Stimulated activated CD4-positive, alpha-beta T cell treated with anti-CD3 and anti-CD28 coated beads, Interleukin-1b, Interleukin-23, amount 100 ng/mL, for 1 hour (primary cell): ENCODE measurements at places on chromosomes 16 and 17.

DNA sequence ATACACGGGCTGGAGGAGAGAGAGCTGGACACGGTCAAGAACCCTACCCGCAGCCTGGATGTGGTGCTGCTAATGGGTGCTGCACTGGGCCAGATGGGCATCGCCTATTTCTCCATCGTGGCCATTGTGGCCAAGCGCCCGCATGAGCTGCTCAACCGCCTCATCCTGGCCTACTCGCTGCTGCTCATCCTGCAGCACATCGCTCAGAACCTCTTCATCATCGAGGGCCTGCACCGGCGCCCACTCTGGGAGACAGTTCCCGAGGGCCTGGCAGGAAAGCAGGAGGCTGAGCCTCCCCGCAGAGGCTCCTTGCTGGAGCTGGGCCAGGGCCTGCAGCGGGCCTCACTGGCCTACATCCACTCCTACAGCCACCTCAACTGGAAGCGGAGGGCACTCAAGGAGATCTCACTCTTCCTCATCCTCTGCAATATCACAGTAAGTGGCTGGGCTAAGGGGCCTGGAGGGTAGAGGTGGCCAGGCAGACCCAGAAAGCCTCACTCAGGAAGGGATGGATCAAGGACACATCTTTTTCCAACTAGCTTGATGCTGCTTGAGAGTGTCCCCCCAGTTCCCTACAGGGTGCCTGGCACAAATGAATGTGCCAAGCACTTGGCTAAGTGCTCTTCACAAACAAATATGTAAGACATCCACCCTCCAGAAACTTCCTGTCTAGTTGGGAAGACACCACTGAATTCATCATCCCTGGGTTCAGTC, 11.5 kb downstream of the OTOP3 start:
- DNase-seq: no peak

- DNase-seq: no peak
These were observed 88.8 kb downstream of the HS3ST3B1 start for GRCh38 chr17:14389681-14390080.

DNA sequence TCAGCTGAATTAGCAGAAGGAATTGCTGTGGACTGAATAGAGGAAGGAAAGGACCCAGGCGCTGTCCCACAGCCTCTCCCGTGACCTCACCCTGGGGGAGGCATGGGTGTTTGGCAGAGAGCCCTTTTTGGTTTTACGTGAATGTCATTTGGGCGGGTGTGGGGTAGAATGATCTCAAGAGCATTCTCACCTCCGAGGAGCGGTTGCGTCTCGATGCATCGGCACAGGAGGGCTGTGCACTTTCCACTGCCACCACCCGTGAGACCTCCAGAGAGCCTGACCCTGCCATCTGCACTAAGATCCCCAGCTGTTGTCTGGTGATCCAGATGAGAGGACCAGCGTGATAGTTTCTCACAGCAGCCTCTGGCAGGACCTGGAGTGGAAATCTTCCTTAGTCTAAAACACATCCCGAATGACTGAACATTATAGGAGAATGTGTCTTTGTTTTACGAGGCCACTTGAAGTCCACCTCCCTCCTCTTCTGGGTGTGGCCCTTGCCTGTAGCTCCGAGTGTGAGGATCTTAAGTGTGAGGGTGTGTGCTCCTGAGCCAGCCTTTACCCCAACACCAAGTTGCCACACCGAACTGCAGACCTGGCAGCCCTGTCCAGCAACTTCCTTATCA, 29.3 kb downstream of the FOXK2 start:
- DNase-seq: no peak

DNA sequence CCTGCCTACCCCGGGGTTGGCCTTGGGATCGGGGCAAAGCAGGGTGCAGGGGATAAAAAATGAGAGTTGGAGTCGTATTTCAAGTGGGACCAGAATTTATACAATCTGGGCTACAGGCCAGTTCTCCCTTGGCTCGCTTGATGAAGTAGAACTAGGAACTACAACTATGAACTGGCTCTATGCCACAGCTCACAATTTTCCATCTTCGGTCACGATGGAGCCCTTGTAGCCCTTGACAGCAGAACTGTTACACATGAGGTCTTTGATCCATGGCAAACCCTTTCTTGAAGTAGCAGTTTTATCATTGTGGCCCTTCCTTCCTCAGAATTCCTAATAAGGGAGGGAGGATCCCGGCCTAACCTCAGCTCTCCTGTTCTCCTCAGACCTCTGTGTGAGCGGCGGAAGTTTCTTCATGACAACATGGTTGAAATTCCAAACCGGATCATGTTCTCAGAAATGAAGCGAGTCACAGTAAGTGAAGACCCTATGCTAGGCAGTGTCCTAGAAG, 17.1 kb downstream of the LIG3 start:
- DNase-seq: no peak

DNA sequence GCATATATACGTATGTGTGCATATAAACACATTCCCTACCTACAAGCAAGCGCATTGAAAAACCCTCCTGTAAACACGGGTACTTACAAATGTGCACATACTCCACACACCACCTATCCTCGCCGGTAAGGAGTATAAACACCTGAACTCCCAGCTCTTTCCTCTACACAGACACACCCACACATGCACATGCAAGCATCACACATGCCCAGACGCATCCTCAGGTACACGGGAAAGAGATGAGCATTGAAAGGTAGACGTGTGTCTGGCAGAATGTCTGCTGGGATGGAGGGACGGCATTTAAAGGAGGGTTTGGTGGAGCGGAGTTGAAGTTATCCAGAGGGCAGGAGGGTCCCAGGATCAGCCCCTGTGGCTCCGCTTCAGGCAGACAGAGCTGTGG, 4.7 kb upstream of the SMTNL2 start:
- DNase-seq: no peak

DNA sequence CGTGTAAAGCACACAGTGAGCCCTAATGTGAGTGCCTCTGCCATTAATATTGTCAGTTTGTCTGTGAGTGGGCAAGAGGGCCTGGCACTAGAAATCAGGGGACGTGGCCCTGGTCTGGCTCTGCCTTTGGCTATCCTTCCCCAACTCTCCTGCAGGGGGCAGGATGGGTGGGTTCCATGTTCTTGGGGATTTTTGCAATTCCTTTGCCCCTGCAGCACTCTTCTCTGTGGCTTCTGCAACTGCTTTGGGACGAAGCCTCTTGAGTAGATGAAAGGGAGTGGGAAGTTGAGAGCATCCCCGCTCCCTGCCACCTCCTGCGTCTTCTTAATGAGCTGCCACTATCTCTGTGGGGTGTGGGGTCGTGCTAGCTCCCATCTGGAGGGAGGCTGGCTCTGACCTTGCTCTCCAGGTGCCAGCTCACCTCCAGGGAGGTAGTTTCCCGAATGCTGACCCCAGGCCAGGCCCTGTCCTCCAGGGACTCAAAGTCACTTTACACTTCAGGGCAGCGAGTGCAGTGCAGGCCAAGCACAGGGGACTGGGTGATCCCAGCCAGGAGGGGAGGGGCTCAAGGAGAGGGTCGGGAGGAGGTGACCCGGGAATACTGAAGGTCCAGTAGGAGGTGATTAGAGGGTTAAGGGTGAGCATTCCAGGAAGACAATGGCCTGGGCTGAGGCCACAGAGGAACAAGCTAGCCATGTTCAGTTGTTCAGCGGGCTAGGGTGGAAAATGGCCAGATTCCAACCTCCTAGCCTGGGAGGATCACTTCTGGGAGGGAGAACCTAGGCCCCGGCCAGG, 121.0 kb upstream of the NLRP1 start:
- DNase-seq: no peak

DNA sequence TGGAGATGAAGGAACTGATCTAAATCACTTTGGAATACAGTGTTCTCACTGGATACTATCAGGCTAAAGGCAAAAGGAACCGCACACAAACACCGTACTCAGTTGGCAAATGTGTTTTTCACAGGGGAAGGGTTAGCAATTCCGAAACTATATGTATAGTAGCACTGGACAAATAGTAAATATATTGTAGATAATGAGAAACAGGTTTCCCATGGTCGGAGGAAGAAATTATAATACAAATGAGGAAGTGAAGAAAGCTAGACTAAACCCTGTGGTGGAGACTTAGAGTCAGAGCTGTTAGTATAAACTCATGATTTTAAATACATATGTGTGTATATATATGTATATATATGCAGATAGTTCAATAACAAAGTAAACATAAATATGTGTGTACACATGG, 414.1 kb upstream of the SALL1 start:
- DNase-seq: no peak

DNA sequence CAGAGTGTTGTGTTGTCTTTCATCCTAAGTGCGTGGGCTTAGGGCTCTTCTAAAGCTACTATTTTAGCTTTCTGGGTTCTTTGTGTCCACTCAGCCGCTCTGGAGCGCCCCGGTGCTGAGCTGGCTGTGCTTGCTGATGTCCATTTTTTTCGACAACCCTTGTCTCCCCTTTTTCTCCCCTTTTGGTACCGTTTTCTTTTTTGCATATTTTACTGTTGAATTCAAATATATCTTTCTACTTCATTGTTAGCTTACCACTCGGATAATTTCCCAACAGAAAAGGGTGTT, 1.2 kb downstream of the SRRM2 start:
- DNase-seq: no peak

- no peak for DNase-seq
These were observed 11.8 kb upstream of the SLFN13 start for GRCh38 chr17:35460354-35460851.

DNA sequence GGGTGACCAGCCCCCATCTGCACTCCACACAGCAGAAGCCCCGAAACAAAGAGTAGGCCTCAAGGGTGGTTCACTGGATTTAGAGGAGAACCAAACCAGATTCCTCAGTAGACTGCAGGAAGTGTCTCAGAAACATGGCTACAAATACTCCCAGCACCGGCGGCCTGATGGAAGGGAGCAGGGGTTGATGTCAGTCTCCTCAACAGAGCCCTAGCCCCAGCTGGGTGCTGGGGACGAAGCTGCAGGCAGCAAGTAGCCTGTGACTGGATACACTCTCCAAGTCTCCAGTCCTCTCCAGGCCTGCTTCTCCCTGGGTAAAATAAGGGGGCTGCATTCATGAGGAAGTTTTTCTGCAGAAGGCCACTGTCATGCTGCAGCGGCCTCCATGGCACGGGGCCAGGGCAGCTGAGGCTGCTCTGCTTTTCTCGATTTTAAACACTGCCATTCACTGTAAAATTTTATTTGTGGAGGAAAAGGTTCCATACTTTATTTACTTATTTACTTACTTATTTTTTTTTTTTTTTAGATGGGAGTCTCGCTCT, 36.7 kb upstream of the SREBF1 start:
- DNase-seq: no peak

GRCh38 chr17:21382560-21383495, 6.7 kb downstream of the KCNJ12 start:
- no peak for DNase-seq

DNA sequence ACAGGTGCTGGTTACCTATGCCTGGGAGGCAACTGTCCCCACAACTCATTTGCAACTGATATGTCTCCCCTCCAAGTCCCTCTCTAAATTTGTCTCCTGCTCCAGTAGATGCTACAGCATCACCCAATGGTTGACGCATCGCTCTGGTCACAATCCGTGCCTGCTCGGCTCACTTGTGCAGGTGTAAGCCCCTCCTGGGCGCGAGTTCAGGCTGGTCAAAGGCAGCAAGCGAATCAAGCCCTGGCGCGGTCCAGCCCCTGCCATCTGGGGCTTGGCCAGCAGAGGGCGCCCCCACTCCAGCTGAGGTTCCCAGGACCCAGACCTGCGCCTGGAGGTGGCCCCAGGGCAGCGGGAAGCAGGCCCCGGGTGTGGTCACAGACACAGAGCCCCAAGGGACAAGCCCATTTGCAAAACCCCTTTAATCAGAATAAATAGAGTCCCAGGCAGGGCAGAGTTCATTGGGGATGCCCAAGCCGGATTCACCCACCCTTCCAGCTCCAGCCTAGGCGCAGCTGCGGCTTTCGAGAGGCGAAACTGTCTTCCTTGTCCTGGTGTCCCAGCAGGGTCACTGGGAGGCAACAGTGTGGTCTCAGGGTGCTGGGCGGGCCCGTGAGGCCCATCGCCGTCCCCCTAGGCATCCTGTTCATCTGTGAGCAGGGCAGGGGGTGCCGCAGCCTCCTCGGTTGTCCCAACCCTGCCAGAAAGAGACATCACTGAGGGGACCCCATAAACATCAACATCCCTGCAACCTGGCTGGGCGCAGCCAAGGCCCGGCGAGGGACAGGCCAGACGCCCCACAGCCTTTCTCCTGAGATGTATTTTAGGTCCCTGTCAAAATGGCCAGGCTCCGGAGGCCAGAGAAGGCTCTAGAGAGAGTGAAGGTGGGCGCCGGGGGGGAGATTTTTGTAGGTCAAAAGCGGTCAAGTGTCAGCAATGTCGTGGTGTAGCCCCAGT, 15.8 kb downstream of the TMC6 start:
- no peak for DNase-seq

DNA sequence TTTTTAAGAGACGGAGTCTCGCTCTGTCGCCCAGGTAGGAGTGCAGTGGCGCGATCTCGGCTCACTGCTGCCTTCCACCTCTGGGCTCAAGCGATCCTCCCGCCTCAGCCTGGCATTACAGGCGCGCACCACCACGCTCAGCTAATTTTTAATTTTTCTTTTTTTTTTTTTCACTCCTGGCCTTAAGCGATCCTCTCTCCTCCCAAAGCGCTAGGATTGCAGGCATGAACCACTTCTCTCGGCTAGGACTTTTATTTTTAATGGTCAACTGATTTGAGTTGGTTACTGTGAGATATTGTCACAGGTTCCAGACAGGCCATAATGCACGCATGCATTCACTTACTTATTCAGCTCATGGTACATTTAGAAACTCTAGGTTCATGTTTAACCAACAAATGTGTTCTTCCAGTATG, 888 bp downstream of the PIGW start:
- DNase-seq: no peak

GRCh38 chr17:80393241-80393890, 21.6 kb upstream of the ENDOV start:
- no peak for DNase-seq

GRCh38 chr16:52351451-52351850, 195.5 kb downstream of the TOX3 start:
- no peak for DNase-seq

- no peak for DNase-seq
These were observed 12.6 kb downstream of the CHST6 start for GRCh38 chr16:75482434-75483205.

DNA sequence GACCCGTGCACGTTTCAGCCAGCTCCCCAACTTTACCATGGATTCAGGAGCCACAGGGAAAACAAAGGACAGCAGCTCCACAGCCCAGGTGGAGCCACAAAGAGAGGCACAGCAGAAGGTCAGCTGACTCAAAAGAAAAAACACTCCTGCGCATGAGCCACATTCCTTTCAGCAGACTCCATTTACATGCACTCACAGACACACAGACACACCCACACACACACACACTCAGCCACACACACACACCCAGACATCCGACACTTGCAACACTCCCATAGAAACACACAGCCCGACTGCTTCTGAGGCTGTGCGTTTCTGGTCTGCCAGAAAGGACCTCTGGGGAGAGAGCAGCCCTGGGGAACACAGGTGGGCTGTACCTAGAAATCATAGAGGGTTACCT, 2335.5 kb downstream of the TP53TG3F start:
- DNase-seq: no peak

- DNase-seq: no peak
These were observed 69.7 kb downstream of the WIPI1 start for GRCh38 chr17:68387435-68388218.
